Lung microvascular endothelial cell (primary cell): ENCODE measurements at places on chromosomes 13 and 19. TPM values are rescaled to one million over a fixed set of nuclear protein-coding genes. Genes with fewer than 3 reads are reported as not detected.
A peak's percentile ranks its signal among the peaks of the same experiment; 100 is the strongest.

DACT3 gene
- total RNA-seq = 0.20 and 0.22 TPM in 2 replicates

TTC9B gene
- under 0.01 TPM in 1 of 2 replicates, not detected in the other for total RNA-seq

ATP4A gene
- not detected in 2 replicates for total RNA-seq

SDHAF1 gene
- 8.7 and 10.7 TPM in 2 replicates for total RNA-seq

ZNF208 gene
- total RNA-seq = under 0.01 and 0.99 TPM in 2 replicates

CNN1 gene
- 0.20 and 0.22 TPM in 2 replicates for total RNA-seq

LHFPL6 gene
- 26.4 and 72.6 TPM in 2 replicates for total RNA-seq

MCF2L gene
- 3.5 and 10.9 TPM in 2 replicates for total RNA-seq

VN1R2 gene
- total RNA-seq = not detected in 2 replicates

- no peak for DNase-seq
These were observed 49.5 kb upstream of the KPNA3 start for GRCh38 chr13:49841964-49842363.

DNA sequence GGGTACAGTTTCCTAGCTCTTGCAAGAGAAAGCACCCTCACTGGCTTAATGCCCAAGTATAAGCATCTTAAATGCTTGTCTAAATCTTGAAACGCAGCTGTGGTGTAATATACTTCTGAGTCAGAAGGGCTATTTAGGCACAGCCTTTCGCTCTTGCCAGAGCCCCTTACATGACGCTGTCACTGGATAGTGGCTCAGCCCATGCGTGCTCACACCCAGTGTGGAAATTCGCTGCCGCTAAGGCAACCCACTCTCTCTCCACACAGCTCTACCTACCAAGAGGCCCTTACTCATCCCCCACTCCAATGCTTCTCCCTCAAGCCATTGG lies 24.0 kb downstream of the UQCRFS1 start:
- no peak for DNase-seq

- no peak for DNase-seq
These were observed 65.1 kb downstream of the SIAH3 start for GRCh38 chr13:45786293-45786920.

DNA sequence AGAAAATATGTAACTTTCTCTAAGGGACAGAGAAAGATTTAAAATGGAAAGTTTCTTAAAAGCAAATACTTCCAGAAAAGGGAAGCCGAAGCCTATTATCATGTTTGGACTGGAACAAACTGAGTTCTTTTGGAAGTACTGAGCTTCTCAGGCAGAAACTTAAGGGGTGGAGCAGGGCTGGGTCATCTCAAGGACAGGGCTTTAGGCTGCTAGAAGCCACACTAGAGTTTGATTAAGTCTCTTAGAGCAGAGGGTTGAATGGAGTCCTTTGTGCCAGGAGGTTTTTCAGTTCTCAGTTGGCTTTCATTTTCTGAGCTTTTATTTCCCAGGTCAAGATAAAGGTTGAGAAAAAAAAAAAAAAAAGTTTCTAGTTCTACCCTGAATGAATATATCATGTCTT lies 432.7 kb downstream of the SLITRK5 start:
- no peak for DNase-seq

GRCh38 chr19:732148-733069 lies 18.5 kb upstream of the MISP start:
- DNase-seq = no peak

DNA sequence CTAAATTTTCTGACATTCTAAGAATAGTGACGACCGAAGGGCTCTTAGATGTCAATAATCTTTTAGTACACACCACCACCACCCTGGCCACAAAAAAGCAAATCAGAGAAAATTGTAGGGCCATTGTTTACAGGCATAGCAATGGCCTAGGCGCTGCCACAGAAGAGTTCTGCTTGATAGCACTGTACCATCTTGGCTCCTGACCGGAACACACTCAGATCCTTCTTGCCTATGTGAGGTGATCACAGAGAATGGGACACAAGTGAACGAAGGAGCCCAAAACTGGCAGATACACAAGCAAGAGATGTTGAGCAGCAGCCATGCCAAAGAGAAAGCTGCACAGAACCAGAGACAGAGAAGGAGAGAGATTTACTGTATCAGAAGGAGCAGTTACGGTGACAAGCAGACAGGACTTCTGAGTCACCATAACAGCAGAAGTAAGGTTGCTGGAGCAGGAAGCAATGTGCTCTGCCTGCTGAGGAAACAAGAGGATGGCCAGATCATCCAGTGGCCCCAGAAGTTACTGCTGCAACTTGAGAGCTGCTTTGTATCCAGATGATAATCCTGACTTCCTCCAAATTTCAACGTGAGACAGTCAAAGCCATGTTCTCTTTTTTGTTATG lies 105.2 kb downstream of the SLITRK6 start:
- DNase-seq = no peak

GRCh38 chr13:61770681-61771080 lies 355.0 kb upstream of the PCDH20 start:
- DNase-seq = no peak

GRCh38 chr19:6956573-6956972 lies 64.7 kb downstream of the MBD3L2B start:
- no peak for DNase-seq

DNA sequence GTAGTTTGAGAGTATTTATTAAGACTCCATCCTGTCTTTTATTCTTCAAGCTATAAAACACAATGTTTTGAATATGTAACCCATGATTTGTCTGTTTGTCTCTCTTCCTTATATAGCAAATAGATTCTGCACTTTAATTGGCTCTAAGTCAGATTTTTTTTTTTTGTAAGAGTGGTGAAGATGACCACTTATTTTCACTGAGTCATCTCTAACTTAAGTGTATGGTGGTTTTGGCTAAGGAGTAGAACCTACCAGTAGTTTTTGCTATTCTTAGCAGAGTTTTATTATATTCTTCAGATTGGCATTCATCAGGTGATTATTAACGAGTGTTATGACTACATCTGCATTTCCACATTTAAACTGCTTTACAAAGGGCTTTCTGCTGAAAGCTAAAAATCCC lies 194.7 kb downstream of the LMO7 start:
- DNase-seq = no peak

- no peak for DNase-seq
These were observed 5.3 kb downstream of the F7 start for GRCh38 chr13:113110852-113111315.

- peak; percentile 18 for DNase-seq
These were observed 512 bp downstream of the MED4 start for GRCh38 chr13:48094404-48094780.

GRCh38 chr19:4722671-4723594 lies 709 bp downstream of the DPP9 start:
- peak; percentile 31 for DNase-seq

DNA sequence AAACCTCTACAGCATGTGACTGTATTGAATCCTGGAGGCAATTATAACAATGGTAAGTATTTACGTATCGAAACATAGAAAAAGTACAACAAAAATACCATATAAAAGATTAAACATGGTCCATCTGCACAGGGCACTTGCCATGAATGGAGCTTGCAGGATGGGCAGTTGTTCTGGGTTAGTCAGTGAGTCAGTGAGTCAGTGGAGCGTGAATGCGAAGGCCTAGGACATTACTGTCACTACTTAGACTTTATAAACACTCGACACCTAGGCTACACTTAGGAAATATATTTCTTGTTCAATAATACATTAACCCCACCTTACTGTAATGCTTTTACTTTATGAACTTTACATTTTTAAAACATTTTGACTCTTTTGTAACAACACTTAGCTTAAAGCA lies 35.6 kb upstream of the TMTC4 start:
- no peak for DNase-seq

- no peak for DNase-seq
These were observed 459.2 kb downstream of the FGF14 start for GRCh38 chr13:101942535-101943157.

- no peak for DNase-seq
These were observed 23.3 kb downstream of the ZBTB7A start for GRCh38 chr19:4043401-4043800.

DNA sequence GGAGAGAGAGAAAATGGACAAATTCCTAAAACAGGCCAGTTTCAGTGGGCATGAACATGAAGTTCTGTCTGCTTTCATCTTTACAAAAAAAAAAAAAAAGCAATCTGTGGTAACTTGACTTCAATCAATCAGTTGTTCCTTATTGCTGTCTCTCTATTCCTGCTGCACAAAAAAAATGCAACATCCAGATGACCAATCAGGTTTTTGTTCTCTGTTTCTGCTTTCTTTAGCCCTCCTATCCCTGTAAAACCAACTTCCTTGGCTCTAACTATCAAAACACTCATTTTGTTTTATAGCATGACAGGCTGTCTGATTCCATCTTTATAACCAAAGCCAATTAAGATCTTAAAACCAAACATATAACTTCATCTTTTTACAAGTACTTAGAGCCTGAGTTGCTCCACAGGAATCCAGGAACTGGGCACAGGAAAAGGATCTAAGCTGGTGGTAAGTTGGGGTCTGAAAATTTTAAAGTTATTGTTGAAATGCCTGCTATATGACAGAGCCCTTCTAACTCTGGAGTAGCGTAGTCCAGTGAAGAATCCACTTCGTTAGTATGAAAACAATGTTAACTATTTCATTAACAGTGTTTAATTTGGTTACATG lies at the start of gene FPR3:
Gene FPR3, plus strand, starts transcription at position 273 of the 606 bp plus-strand sequence. CDS start 28,592 bp downstream, outside the sequence.
- DNase-seq = no peak

DNA sequence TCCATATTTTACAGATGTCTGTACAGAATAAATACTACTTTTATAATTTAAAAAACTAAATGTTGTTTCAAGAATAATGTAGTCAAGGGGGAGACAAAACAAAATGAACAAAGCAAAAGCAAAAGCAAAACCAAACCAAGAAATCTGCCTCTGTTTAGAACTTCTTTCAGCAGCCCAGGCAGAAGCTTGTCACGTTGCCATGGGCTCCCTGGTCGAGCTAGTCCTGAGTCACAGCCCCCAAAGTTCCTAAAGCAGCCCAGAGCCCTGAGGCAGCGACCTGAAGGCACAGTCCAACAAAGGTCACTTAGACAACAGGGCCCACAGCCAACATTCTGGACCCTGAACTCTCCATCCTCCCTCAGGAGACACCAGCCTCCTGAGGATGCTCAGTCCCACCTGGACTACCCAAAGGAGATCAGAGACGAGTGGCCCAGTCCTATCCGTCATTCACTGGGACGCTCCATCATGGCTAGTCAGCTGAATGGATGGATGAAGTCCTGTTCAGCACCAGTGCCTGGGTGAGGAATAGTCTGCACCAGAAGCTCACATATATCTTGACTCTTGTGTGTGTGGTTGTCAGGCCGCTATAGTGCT lies 41.7 kb downstream of the SIAH3 start:
- no peak for DNase-seq

GRCh38 chr13:30466358-30466714 lies 600 bp upstream of the HMGB1 start:
- DNase-seq = no peak

GRCh38 chr13:49897713-49898112 lies 38.4 kb downstream of the SPRYD7 start:
- DNase-seq = no peak

DNA sequence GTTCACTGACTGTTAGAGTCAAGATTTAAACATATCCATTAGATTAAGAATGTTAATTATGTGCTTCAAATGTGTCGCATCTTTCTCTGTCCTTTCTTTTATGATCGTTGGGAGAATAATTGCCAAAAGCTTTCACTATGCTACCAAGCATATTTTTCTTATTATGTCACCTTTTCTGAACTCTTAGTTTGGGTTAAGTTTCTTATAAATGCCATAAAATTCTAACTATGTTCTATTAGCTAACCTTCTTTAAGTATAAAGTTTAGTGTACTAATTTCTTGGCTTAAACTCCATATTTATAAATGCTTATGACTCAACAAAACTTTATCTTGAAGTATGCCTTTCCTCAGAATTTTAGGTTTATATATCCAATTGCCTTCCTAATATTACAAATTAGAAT lies 1759.4 kb downstream of the PCDH9 start:
- DNase-seq = no peak

DNA sequence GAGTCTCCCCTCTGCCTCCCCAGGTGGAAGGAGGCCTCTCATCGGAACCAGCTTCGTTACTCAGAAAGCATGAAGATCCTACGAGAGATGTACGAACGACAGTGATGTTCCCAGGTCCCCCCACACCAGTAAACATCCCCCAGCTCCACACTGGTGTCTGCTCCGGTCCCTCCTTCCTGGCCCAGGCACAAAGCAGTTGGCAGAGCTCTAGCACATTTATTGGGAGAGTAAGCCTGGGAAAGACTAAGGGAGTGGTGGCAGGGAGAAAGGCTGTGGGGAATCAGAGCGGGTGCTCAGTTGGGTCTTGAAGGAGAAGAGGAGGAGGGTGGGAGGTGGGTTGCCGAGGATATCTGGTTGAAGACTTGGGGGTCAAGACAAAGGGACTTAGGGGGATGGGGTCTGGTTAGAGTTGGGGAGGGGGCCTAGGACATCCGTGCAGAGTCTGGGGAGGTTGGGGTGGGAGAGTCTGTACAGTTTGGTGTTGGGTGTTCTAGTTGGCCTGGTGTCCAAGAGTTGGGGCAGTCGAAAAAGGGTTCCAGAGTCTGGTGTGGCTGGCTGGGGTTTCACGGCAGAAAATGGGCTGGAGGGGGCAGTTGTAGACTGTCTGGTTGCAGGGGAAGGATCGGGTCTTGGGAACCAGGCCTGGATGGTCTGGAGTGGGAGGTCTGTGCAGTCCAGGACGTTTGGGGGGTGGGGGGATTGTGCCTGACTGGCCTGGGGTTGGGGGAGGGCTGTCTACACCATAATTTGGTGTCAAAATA lies 2.3 kb downstream of the HSPB6 start:
- no peak for DNase-seq

GRCh38 chr13:35332134-35332533 lies 144.4 kb downstream of the MAB21L1 start:
- no peak for DNase-seq

GRCh38 chr19:3335431-3336350 lies 30.7 kb upstream of the NFIC start:
- DNase-seq = no peak

DNA sequence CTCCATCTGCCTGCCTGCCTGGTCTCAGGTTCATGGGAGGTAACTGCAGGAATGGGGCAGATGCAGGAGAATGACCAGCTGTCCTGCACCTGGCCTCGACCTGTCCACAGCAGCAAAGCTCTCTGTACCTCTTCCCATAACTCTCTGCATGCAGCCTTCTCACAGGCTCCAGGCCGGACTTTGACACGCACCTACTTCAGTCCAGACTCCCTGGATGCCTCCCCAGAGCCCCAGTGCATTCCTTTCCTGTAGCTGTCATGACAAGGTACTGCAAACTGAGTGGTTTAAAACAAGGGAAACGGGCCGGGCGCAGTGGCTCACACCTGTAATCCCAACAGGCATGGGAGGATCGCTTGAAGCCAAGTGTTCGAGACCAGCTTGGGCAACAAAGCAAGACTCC lies 3.3 kb downstream of the NANOS2 start:
- no peak for DNase-seq
